ENCODE measurements at places on chromosomes 4 and X. TPM values are rescaled to one million over a fixed set of nuclear protein-coding genes. Genes with fewer than 3 reads are reported as not detected.

- no peak overlapping the region for H3K27ac ChIP-seq
- DNase-seq: no peak
- no peaks in the 10 kb centered on the region for H3K36me3 ChIP-seq
- no peak overlapping the region for H3K4me3 ChIP-seq
Measured at GRCh38 chr4:174152717-174153466, 130.6 kb downstream of the FBXO8 start.

GRCh38 chr4:131339137-131339536 lies 1810.0 kb upstream of the PCDH10 start:
- H3K4me1 ChIP-seq: no peaks in the 10 kb centered on the region
- H3K36me3 ChIP-seq: no peaks in the 10 kb centered on the region
- H3K4me3 ChIP-seq: no peak overlapping the region
- no peak overlapping the region for H3K27ac ChIP-seq
- DNase-seq: no peak

GRCh38 chrX:71098302-71098701 lies 2.7 kb downstream of the FOXO4 start:
- peaks cover 61% of the 10 kb centered on the region for H3K4me1 ChIP-seq
- peak; percentile 80 for DNase-seq
- H3K36me3 ChIP-seq: no peaks in the 10 kb centered on the region

DNA sequence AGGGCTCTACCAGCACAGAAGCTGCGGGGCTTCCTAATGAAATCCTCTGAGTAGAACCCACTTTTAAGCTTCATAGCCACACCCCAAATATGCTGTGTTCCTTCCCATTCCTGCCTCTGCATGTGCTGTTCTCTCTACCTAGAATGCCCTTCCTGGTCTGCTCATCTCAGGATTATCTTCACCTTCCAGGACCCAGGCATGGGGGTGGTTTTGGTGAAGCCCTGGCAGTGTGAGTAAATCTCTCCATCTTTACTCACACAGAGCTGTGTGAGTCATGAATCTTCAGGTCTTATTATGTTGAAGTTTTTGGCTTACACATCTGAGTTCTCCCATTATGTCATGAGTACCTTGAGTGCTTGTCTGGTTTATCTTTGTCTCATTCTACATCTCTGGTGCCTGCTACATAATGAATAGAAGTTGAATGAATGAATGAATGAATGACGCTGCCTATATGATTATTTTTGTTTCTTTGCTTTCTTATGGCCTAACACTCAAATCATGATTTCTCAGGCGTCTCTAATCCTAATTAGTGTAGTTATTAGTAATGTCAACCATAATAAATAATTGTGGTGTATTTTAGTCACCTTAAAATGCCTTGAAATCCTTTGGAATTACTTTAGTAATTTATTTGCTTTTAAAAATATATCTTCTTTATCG lies 41.9 kb downstream of the HADH start:
- H3K4me1 ChIP-seq: peaks cover 35% of the 10 kb centered on the region
- H3K27me3 ChIP-seq: no peaks in the 10 kb centered on the region
- peaks cover 7% of the 10 kb centered on the region for H3K36me3 ChIP-seq
- no peak overlapping the region for H3K27ac ChIP-seq
- no peak overlapping the region for H3K4me3 ChIP-seq
- DNase-seq: no peak

- H3K27me3 ChIP-seq: no peaks in the 10 kb centered on the region
- no peaks in the 10 kb centered on the region for H3K4me1 ChIP-seq
- no peaks in the 10 kb centered on the region for H3K36me3 ChIP-seq
- H3K4me3 ChIP-seq: no peak overlapping the region
Measured at GRCh38 chr4:134320048-134320447, 118.5 kb upstream of the PABPC4L start.

GRCh38 chr4:76674983-76675382 lies 223.0 kb downstream of the SOWAHB start:
- no peaks in the 10 kb centered on the region for H3K4me1 ChIP-seq
- no peak for DNase-seq
- no peaks in the 10 kb centered on the region for H3K36me3 ChIP-seq
- H3K4me3 ChIP-seq: no peak overlapping the region

GRCh38 chrX:102957751-102958150 lies 20.7 kb downstream of the RAB40AL start:
- no peaks in the 10 kb centered on the region for H3K27me3 ChIP-seq
- H3K36me3 ChIP-seq: no peaks in the 10 kb centered on the region
- DNase-seq: no peak
- H3K4me1 ChIP-seq: no peaks in the 10 kb centered on the region
- H3K4me3 ChIP-seq: no peak overlapping the region

DNA sequence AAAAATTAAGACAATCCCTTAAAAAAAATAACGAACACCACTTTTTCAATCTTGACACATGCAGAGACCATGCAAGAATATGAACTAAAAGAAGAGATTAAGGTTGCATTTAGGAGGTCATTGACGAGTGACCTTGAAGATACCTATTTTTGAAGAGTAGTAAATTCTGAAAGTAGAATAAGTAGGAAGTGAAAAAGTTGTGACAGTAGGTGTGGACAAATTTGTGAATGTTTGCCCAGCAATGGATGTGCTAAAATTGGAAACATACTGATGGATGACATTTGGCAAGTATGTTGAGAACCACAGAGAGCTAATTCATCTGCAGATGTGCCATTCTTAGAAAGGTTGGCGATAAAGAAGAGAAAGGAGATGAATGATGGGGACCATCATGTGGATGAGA lies 213.7 kb upstream of the VCX3A start:
- DNase-seq: no peak
- H3K4me1 ChIP-seq: no peaks in the 10 kb centered on the region
- H3K27me3 ChIP-seq: no peaks in the 10 kb centered on the region
- H3K36me3 ChIP-seq: no peaks in the 10 kb centered on the region
- H3K27ac ChIP-seq: no peak overlapping the region
- H3K4me3 ChIP-seq: no peak overlapping the region

Gene SPANXN1
- total RNA-seq: not detected

DNA sequence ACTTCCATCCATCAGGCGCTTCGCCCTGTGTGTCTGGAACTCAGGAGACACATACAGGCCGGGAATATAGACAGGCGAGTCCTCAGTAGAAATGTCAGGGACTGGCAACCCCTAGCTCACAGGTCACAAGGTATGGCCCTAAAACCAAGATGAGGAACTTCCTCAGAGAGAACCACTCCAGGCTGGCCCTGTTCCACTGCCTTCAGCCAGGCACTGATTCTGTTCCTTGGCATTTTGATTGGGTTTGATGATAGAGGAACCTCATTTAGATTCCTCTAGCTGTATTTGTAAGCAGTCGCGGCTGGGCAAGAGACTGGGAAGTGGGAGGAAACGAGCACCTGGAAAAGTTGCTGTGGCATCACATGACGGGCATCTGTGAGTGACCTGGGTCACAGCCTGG lies 8.1 kb downstream of the HPSE start:
- peaks cover 4% of the 10 kb centered on the region for H3K4me1 ChIP-seq
- H3K36me3 ChIP-seq: no peaks in the 10 kb centered on the region
- no peak overlapping the region for H3K27ac ChIP-seq
- H3K27me3 ChIP-seq: no peaks in the 10 kb centered on the region
- DNase-seq: no peak

DNA sequence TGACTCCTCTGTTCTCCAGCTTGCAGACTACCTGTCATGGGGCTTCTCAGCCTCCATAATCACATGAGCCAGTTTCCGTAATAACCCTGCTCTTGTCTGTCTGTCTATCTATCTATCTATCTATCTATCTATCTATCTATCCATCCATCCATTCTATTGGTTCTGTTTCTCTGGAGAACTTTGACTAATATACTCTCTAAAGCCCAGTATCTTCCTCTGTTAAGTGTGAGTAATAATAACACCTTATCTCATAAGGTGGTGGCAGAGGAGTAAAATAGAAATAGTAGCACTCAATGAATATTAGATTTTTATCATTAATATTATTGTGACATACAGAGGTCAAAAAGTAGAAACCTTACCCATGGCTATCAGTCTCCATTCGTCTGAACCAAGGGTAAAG lies 177.9 kb upstream of the PGRMC2 start:
- no peaks in the 10 kb centered on the region for H3K36me3 ChIP-seq
- H3K27ac ChIP-seq: no peak overlapping the region
- no peak overlapping the region for H3K4me3 ChIP-seq
- no peaks in the 10 kb centered on the region for H3K27me3 ChIP-seq

DNA sequence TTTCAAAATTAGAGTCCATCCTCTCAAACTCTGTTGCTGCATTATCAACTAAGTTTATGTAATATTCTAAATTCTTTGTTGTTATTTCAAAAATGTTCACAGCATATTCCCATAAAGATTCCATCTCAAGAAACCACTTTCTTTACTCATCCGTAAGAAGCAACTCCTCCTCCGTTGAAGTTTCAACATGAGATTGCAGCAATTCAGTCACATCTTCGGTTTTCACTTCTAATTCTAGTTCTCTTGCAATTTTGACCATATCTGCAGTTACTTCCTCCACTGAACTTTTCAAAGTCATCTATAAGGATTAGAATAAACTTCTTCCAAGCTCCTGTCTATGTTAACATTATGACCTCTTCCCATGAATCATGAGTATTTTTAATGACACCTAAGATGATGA lies 216.6 kb upstream of the SLC7A11 start:
- DNase-seq: no peak
- H3K4me3 ChIP-seq: no peak overlapping the region
- no peak overlapping the region for H3K27ac ChIP-seq
- H3K4me1 ChIP-seq: no peaks in the 10 kb centered on the region
- H3K36me3 ChIP-seq: no peaks in the 10 kb centered on the region

Gene ADGRA3
- 0.20 TPM for total RNA-seq

DNA sequence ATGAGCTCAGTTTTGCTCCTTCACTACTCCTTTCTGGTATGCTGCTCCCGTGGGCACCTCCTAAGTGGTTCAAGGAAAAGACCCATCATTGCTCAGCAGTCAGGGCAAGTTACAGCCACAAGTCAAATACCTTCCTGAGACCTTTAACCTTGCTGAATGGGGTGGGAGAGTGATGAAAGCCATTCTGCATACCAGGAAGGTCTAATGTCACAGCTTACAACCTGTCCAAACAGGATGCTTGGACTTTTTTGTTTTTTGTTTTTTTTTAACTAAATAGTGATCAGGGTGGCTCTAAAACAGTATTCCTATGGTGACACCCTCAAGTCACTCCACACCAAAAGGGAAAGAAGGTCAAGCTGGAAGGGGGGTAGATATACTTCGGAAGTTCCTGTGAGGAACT lies 93.1 kb downstream of the GPC3 start:
- H3K36me3 ChIP-seq: no peaks in the 10 kb centered on the region
- H3K27ac ChIP-seq: no peak overlapping the region
- no peak for DNase-seq
- no peak overlapping the region for H3K4me3 ChIP-seq
- no peaks in the 10 kb centered on the region for H3K4me1 ChIP-seq

Gene CCDC158
- not detected for total RNA-seq

Gene MED12
- 84.4 TPM for total RNA-seq

- no peak overlapping the region for H3K4me3 ChIP-seq
- H3K27me3 ChIP-seq: no peaks in the 10 kb centered on the region
- no peaks in the 10 kb centered on the region for H3K4me1 ChIP-seq
- H3K36me3 ChIP-seq: no peaks in the 10 kb centered on the region
- H3K27ac ChIP-seq: no peak overlapping the region
- DNase-seq: no peak
Measured at GRCh38 chrX:43716696-43717095, 60.6 kb downstream of the MAOA start.

DNA sequence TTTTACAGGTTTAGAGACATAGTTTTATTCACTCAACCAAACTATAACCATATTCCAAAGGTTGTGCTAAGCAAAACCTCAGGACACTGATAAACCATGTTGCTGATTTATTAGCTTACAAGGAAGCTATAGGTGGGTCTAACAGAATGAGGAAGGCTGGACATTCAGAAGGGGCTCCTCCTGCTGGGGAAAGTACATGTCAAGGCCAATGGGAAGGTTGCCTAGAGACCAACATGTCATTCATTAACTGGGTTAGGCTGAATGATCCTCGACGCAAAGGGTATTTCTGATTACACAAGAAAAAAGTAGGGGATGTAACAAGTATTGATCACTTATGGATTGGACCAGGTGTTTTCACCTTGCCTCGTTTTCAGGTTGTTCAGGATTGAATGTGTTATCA lies 30.3 kb downstream of the SLC10A6 start:
- no peaks in the 10 kb centered on the region for H3K27me3 ChIP-seq
- no peak overlapping the region for H3K27ac ChIP-seq
- no peaks in the 10 kb centered on the region for H3K36me3 ChIP-seq

GRCh38 chrX:1658071-1658491 lies 43.2 kb downstream of the ASMT start:
- H3K27me3 ChIP-seq: no peaks in the 10 kb centered on the region
- H3K27ac ChIP-seq: peak overlapping the region; percentile 82
- H3K4me1 ChIP-seq: peaks cover 45% of the 10 kb centered on the region
- DNase-seq: peak; percentile 16

- DNase-seq: no peak
- H3K27ac ChIP-seq: no peak overlapping the region
- no peaks in the 10 kb centered on the region for H3K36me3 ChIP-seq
- H3K4me1 ChIP-seq: no peaks in the 10 kb centered on the region
- no peaks in the 10 kb centered on the region for H3K27me3 ChIP-seq
- no peak overlapping the region for H3K4me3 ChIP-seq
Measured at GRCh38 chr4:70062000-70062399, 11.8 kb downstream of the HTN1 start.

DNA sequence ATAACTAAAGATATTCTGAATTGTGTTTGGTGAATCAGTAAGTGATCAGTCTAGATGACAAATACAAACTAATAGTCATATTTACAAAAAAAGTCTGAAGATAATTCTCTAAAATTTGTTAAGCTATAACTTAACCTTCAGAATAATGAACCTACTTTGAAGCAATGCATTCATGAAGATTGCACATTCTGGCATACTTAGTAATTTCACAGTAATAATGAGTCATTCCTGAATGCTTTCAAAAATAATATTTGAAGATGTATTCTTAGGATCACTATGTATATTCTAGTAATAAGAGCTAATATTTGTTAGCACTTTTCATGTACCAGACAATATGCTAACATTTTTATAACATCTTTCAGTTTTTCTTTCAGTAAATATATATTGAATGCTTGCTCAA lies 756.7 kb upstream of the SLIT2 start:
- no peak overlapping the region for H3K27ac ChIP-seq
- no peaks in the 10 kb centered on the region for H3K36me3 ChIP-seq
- H3K4me3 ChIP-seq: no peak overlapping the region
- no peaks in the 10 kb centered on the region for H3K4me1 ChIP-seq

DNA sequence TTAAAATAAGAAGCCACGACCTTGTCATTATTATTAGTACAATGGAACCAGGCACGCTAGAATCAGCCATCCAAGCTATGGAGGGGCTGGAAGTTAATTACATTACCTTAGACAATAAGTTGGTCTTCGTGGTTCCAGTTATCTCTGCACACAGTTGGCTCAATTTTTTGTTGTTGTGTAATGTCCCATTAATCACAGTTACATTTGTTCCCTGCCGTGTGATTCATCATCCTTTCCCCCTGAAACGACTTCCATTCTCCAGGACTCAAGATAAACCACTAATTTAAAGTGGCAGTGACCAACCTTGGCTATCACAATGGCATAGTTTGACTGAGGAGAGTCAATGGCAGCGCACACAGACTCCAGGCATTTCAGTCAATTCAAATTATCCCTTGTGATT lies 905.0 kb downstream of the RAB28 start:
- H3K27me3 ChIP-seq: no peaks in the 10 kb centered on the region
- H3K27ac ChIP-seq: no peak overlapping the region
- no peak for DNase-seq
- H3K4me1 ChIP-seq: no peaks in the 10 kb centered on the region

GRCh38 chrX:112830540-112830939 lies 10.1 kb downstream of the AMOT start:
- no peaks in the 10 kb centered on the region for H3K4me1 ChIP-seq

Gene BLTP1
- 83.9 TPM for total RNA-seq

Data from CD4-positive, alpha-beta memory T cell (primary cell).